Tongue (tissue), 3 donors: ENCODE measurements at places on chromosomes 12 and 14.

GRCh38 chr14:37179896-37180502 lies 7.6 kb upstream of the SLC25A21 start:
- no peak for DNase-seq

GRCh38 chr14:24194186-24194872 lies 912 bp downstream of the TM9SF1 start:
- DNase-seq, result no peak

GRCh38 chr14:94649543-94650443 lies 37.6 kb downstream of the SERPINA3 start:
- DNase-seq, result no peak

- no peak for DNase-seq
Observed at GRCh38 chr12:1777798-1778197, 42.6 kb upstream of the LRTM2 start.

GRCh38 chr12:92412856-92413255 lies 267.2 kb upstream of the BTG1 start:
- no peak for DNase-seq

DNA sequence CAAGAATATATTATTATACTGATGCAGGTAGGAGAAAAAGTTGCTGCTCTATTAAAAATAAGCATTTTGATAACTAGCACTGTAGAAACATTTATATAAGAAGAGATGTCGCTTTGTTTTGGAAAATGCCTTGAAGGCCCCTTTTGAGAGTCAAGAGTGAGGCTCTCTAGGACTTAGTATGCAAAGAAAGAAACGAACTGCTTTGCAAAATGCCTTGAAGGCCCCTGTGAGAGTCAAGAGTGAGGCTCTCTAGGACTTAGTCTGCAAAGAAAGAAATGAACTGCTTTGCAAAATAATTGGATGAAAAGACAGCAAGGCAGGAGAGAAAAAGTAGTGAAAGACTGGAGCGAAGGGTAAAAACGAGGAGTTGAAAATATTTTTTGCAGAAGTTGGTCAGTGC lies 65.9 kb downstream of the AVPR1A start:
- no peak for DNase-seq

DNA sequence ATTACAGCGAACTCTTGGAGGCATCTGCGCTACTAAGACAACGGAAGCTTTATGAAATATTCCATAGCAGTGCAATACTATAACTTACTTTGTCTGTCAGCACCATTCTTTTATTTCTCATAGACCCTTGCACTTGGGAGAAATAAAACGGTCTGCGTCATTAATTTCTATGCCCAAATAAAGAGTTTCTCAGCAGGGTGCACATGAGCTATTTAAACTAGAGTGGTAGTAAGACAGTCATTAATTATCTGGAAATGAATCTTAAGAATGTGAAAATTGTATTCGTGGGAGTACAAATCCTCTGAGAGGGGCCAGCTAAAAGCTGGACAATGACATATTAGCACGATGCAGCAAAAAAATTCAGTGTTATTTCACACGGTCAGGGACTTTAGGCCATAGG lies 903.4 kb upstream of the FOXG1 start:
- no peak for DNase-seq

DNA sequence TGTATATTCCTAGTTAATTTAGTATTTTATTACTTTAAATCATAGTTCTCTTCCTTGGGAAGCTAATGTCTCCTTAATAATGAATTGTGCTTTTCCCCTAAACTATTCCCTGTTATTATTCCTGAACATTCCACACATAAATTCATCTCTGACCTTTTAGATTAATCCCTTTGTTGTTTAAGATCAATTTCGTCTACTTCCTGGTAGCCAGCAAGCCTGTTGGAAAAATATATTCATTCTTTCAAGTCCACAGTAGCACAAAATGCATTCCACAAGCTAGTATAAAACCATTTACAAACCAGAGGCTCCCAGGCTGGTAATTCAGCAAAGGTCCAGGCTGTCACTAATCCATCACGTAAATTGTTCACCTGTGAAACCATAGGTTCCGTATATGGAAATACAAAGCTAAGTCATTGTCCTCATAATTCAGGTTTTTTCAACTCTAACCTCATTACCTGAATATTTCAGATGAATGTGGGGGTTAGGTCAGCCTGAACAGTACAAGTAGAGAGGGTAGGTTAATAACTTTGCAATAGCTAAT lies 232.7 kb downstream of the SEC23A start:
- no peak for DNase-seq

- no peak for DNase-seq
Observed at GRCh38 chr14:21999402-21999801, 325.8 kb upstream of the OR4E1 start.

GRCh38 chr14:21521501-21521900 lies 4.6 kb downstream of the SALL2 start:
- no peak for DNase-seq

- DNase-seq, result no peak
Observed at GRCh38 chr14:77225892-77226557, 44.4 kb downstream of the TMEM63C start.

- no peak for DNase-seq
Observed at GRCh38 chr14:104866451-104867370, 1.6 kb downstream of the CEP170B start.

DNA sequence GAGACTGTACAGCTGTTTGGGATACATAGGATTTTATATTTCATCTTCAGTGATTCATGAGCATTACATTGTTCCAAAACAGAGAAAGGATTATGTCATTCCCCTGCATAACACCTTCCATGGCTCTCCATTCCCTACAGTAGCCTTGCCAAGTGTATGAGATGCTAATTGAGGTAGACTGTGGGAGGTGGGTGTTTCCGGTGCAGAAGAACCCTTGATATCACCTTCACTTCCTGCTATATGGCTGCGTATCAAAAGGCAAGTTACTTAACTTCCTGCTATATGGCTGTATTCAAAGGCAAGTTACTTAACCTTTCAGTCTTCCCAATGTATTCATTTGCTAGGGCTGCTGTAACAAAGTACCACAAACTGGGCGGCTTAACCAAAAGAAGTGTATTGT lies 11.2 kb downstream of the FAR2 start:
- no peak for DNase-seq

DNA sequence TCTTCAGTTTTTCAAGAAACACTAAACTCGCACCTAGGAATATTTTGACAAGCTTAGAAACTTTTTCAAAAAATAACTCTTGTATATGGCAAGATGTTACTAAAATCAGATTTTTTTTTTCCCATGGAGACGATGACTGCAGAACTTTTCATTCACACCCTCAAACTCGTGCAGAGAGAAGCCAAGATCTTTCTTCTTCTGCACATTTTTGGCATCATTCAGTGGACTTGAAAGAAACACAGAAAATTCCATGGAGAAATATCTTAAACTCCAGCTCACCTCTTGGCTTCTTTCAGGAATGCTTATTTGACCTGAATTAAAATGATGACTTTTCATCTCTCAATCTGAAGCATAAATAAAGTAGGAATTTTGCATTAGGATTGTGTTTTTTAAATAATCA lies 919.4 kb downstream of the NRXN3 start:
- DNase-seq, result no peak

- no peak for DNase-seq
Observed at GRCh38 chr14:99094901-99095300, 177.1 kb downstream of the BCL11B start.

DNA sequence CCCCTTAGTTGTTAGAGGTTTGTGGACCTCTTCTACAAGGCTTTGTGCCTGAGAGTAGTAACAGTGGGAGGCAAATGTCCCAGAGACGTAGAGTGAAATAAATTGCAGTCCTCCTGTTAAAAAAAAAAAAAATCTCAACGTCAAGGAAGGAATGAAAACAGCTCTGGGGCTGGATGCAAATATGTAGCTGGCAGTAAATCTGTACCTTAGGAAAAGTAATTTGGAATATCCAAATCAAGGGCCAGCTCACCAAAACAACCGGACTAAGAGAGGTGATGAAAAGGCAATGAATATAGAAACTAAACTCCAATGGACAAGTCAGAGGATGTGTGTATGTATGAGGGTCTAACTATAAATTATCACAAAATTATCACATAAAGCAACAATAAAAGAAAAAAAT lies 27.0 kb downstream of the SINHCAF start:
- DNase-seq, result no peak

- DNase-seq, result peak; percentile 63
Observed at GRCh38 chr14:102516531-102517391, 7.2 kb upstream of the ANKRD9 start.

DNA sequence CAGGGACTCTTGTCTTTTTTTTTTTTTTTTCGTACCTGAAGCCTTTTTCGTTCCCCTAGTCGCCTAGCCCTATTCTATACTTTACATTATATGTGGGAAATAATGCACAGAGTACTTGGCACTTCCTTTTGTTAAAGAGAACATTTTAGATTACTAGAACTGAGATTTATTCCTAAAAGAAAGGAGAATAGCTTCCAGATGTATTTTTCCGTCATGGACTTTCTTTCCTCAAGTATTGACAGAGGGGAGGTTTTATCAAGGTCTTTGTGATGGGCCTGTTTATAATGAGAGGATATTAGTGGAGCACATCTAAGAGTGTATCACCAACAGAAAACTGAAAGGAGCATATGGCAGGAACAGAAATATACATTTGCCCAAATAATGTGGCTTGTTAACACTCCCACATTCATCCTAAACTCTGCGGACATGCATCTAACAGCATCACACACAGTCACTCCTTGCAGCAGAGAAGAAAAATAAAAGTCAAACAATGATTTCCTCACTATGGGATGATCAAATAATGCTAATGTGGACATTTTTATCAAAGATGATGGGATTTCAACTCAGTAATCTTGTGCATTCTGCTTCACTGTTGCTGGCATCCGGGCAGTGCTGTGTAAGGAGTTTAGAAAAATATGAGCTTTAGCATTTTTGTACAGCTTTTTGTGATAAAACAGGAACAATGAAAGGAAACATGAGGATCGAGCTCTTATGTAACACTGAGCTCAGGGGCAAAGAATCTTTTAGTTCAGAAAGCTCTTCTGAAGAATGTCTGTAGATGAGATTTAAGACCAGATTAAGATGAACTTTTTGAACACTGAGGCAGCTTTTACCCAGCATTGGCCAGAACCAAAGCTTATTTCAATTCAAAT lies 183.1 kb downstream of the EGLN3 start:
- no peak for DNase-seq

DNA sequence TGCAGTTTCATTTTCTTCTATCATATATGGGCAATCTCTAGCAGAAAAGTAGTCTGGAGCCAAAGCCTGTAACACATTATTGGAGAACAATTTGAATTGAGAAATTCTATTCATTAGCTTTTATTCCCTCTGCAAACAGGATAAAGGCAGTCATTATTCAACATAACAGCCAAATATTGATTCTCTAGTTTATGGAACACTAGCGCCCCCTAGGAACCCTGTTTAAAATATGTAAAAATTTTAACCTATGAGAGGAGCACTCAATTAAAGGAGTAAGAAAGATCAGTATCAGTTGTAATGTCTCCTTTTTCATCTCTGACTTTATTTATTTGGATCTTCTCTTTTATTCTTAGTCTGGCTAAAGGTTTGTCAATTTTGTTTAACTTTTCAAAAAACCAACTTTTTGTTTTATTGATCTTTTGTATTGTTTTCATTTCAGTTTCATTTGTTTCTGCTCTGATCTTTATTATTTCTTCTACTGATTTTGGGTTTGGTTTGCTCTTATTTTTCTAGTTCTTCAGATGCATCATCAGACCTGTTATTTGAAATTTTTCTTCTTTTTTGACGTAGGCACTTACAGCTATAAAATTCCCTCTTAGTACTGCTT lies 4.8 kb upstream of the LMNTD1 start:
- peak; percentile 56 for DNase-seq

DNA sequence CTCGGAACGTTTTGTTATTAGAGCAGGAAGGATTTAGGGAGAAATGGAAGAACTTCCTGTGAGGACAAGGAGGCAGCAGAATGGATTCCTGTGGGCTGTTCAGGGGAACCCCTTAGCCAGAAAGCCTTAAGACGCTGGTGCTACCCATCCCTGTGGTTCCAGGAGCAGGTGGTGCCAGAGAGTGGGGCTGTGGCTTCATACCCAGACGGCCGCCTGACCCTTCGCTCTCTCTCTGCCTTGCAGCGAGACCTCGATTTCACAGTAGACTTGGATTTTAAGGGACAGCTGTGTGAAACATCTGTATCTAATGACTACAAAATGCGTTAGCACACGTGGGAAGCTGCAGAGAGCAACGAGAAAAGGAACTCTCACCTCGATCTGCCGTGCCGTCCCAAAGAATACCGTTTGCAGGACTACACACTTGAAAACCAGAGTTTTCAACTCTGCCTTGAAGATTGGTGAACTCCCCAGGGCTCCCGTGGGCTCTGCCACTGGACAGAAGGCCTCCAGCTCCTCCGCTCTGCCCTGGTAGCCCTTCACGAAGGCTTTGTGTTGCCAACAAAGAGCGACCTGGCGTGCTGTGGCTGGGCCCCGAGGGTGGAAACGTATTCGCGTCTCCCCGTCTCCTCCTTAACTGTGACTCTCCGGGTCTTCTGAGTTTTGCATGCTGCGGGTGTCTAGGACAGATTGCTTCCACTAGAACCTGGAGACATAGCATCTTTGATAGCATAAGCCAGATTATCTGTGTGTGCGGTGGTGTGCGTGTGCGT lies 102.0 kb downstream of the PRMT8 start:
- no peak for DNase-seq

- DNase-seq, result peak; percentile 32
Observed at GRCh38 chr12:131615326-131616042, 95.4 kb upstream of the SFSWAP start.

GRCh38 chr14:89720076-89720687 lies 234.3 kb downstream of the EFCAB11 start:
- DNase-seq, result no peak

GRCh38 chr12:57242329-57242690 lies 8.7 kb downstream of the STAC3 start:
- DNase-seq, result peak; percentile 83

DNA sequence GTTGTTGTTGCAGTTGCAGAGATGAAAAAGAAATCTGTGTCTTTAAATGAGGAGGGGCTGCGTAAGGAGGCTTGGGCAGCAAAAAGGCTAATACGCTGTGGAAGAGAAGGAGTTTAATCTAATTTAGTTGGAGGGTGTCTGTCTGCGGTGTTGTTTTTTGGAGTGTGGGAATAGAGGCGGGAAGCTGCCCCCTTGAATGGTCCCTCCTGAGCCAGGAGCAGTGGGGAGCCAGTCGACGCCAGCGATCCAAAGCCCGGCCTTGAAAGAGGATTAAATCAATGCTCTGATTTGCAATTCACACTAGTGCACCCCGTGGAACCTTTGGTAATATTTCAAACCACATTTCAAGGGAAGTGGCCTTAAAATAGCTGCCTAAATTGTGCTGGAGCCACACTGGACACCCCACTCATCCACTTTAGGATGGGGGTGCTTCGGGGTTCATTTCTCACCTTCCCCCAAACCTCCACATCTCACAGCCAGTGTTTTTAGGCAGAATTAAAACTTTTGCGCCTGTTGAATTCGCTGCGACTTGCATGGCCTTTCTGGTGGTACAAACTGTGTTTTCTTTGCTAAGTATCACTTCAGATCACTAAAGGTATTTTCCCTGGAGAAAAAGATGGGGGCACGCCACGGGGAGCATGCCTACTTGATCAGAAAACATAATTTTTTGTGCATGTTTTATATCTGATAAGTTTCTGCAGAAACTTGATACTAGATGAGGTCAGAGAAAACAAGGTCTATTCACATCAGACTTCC lies 4.1 kb upstream of the FZD10 start:
- DNase-seq, result no peak

- DNase-seq, result peak; percentile 89
Observed at GRCh38 chr14:92680781-92681650, 67.4 kb downstream of the LGMN start.
